ENCODE measurements at places on chromosomes 6 and 20.

DNA sequence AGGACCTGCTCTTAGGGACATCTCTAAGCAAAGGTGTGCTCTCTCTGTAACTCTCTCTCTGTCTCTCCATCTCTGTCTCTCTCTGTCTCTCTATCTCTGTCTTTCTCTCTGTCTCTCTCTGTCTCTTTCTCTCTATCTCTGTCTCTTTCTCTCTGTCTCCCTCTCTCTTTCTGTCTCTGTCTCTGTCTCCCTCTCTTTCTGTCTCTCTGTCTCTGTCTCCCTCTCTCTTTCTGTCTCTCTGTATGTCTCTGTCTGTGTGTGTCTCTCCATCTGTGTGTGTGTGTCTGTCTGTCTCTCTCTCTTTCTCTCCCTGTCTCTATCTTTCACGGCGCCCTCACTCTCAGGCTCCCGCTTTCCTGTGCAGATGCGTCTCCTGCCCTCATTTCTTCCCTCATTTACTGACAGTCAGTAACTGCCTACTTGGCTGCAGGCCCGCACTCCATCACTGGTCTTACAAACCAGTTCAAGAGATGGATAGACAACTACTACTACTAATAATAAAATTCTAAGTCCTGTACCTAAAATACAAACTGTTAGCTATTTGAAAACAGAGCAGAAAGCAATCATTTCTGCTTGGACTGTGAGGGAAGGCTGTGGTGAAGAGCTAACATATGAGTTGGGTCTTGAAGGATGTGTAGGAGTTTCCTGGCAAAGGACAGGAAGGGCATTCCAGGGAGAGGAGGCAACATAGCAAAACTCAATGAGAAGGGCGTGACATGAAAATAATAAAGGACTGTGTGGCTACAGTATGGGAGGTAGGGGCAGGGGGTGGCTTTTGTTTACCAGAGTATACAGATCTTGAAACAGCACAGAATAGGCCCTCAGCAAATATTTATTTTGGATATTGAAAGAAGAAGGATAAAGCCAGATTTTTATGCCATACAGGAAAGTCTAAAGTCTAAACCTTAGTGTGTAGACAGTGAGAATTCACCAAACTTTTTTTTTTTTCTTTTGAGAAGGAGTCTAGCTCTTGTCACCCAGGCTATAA, 67.8 kb upstream of the TAB2 start:
- DNase-seq, result no peak

DNA sequence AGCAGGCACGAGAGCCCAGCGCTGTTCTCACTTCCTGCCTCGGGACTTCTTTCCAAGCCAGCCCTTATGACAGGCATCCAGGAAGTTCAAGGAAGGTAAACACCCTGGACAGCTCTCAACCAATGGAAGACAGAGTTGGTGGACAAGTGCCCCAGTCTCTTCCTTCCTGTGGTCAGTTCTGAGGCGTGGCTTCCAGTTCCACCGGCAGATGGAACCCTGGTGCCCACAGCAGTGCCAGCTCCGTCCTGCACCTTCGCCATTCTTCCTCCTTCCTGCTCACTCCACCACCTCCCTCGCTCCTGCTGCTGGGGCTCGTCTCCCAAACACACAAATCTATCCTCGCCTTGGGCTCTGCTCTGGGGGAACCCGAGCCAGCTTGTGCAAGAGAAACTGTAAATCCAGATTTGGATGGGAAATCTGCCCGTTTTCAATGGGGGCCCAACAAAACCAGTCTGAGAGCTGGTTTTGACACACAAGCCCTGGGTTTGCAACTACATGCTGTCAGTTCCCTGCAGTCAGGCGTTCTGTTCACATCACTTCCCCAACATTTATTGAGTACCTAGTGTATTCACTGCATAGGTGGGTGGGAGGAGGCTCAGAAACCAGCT, 162.7 kb downstream of the GRM4 start:
- DNase-seq, result no peak

- no peak for DNase-seq
These were observed 125.5 kb downstream of the EPHA7 start for GRCh38 chr6:93293872-93294271.

GRCh38 chr6:123316733-123317323, 319.9 kb downstream of the TRDN start:
- DNase-seq, result no peak

GRCh38 chr6:87237804-87238203, 82.4 kb downstream of the ZNF292 start:
- DNase-seq, result no peak

All from stimulated activated CD4-positive, alpha-beta T cell treated with anti-CD3 and anti-CD28 coated beads, Interleukin-2, amount 100 ng/mL, for 48 hours (primary cell).